Articular chondrocyte of knee joint (primary cell): ENCODE measurements at places on chromosomes 1 and 21. TPM values are rescaled to one million over a fixed set of nuclear protein-coding genes. Genes with fewer than 3 reads are reported as not detected.

FMN2 gene
- total RNA-seq, result 0.26 and 11.8 TPM in 2 replicates

ADAMTS5 gene
- total RNA-seq, result 170 and 278 TPM in 2 replicates

C1orf53 gene
- total RNA-seq, result 2.8 and 3.9 TPM in 2 replicates

SAMD13 gene
- 0.78 and 0.97 TPM in 2 replicates for total RNA-seq

LENEP gene
- total RNA-seq, result not detected in 2 replicates

ELOVL1 gene
- 56.6 and 62.3 TPM in 2 replicates for total RNA-seq

OVAAL gene
- 0.11 TPM in 1 of 2 replicates, not detected in the other for total RNA-seq

S100A8 gene
- total RNA-seq, result not detected in 2 replicates
